ENCODE measurements at places on chromosomes 7 and 10.

GRCh38 chr10:133143546-133143945 is 16.5 kb upstream of the KNDC1 start:
- DNase-seq: no peak

- no peak for DNase-seq
Measured at GRCh38 chr10:74530981-74531380, 295.4 kb upstream of the KAT6B start.

- DNase-seq: no peak
Measured at GRCh38 chr7:70730451-70731110, 401.4 kb upstream of the GALNT17 start.

- no peak for DNase-seq
Measured at GRCh38 chr7:116432527-116432916, 67.0 kb upstream of the CAV2 start.

- DNase-seq: no peak
Measured at GRCh38 chr10:73916761-73917470, 6.0 kb downstream of the PLAU start.

GRCh38 chr10:133117688-133118071 is 30.0 kb downstream of the ADGRA1 start:
- no peak for DNase-seq

- no peak for DNase-seq
Measured at GRCh38 chr10:93963434-93963833, 30.3 kb upstream of the PLCE1 start.

DNA sequence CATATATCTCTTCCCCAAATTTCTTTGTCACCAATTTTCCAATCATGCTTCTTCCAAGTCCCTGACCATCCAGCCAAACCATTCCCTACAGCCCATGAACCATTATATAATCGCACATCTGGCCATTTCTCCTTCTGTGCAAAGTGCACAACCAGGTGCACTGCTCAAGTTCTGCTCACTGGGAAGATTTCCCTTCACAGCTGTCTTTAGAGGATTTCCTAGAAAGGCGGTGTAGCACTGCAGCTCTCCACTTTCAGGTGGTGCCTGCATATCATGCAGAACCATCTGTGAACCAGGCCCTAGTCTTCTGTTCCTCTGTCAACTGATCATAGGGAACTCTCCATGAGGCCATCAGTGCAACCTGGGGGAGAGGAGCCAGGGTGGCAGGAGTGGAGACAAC is 95.0 kb upstream of the CABCOCO1 start:
- DNase-seq: no peak

- DNase-seq: no peak
Measured at GRCh38 chr10:44946205-44946604, 13.4 kb upstream of the RASSF4 start.

GRCh38 chr7:94182066-94182465 is 177.9 kb upstream of the BET1 start:
- DNase-seq: no peak

GRCh38 chr7:37112876-37113275 is 335.8 kb downstream of the ELMO1 start:
- no peak for DNase-seq

DNA sequence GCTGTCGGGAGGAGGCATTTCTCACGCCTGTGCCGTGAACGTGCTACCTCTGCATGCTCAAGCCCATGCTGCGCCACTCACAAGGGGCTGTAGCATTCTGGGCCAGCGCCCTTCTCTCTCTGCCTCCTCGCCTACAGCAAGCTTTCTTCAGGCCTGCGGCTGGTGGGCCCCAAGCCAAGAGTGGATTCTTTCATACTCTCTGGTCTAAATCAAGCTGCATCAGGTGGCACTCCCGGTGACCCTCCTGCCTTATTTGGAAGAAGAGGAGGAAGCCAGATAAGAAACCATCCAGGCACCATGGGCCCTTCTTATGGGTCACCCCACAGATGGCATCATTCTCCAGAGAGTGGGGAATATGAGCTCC is 86.7 kb upstream of the DUSP5 start:
- DNase-seq: no peak

DNA sequence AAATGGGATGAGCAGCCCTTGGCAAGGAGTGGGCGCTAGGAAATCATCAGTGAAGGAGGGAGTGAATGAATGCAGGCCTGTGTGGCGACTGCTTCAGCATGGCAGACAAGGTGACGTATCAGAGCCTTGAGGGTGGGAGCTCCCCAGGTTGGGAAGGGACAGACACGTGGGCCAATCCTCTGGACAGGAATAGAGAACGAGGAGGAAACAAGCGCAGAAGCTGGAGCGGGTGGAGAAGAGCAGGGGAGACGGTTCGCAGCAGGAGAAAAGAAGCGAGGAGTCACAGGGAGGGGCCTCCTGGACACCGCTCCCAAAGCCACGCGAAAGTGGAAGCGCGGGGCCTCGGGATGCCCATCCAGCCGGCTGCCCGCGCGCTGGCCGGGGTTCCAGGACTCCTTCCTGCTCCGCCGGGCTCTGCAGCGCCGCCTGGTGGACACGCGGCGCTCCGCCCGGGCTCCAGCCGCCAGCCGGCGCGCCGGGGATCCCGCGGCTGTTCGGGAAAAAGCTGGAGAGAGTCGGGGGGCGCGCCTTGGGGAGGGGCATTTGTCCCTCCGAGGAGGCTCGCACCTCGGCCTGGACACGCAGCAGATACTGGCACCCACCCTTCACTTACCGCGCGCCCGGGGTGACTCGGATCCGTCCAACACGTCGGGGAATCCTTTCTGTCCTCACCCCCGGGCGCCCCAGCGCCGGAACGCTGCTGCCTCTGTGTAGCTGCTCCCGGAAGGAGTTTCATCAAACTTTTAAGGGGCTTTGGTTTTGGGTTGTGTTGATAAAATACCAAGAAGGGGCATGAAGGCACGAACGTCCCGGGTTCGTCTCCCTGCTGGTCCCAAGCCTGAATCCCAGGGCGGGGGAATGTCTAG is 6.3 kb downstream of the ZNF503 start:
- DNase-seq: peak; percentile 18

Data from KG1 (cell line).